ENCODE measurements at places on chromosomes 4 and X.

GRCh38 chrX:23103546-23103945, 103.8 kb downstream of the DDX53 start:
- no peak for DNase-seq

DNA sequence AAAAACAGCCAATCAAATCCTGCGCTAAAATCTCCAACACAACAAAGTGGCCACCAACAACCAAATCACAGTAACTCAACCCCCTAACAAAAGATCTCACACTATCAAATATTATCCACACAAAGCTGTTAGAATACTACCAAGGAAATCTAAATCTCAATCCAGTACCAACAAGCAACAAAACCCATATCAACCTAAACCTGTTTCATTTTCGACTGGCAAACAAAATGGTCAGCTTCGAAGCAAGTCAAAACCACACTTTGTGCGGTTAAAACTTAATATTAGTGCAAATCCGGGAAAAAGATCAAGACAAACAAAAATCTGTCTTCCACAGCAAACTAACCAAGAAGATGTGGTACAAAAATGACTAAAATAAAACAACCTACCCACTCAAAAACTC, 28.7 kb upstream of the MUC7 start:
- no peak for DNase-seq

- no peak for DNase-seq
Measured at GRCh38 chr4:146186596-146186995, 11.1 kb downstream of the LSM6 start.

DNA sequence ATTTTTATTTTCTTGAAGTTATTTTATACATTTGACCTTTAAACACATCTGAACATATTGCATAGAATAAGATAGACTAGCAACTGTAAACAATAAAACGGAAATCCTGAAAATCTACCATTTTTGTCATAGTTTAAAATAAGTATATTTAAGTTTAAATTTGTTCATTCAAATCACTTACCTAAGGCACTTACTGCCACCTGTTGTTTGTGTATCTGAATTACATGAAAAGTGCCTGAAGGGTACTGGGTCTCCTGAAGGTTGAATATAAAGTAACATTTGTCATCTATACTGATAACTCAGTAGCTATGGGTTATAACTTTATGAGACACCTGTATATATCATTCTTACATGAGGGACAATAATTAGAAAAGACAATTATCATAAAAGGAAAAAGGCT, 38.6 kb downstream of the TRPC5 start:
- DNase-seq: peak; percentile 3

- DNase-seq: no peak
Measured at GRCh38 chr4:186036976-186037581, 31.9 kb upstream of the TLR3 start.

DNA sequence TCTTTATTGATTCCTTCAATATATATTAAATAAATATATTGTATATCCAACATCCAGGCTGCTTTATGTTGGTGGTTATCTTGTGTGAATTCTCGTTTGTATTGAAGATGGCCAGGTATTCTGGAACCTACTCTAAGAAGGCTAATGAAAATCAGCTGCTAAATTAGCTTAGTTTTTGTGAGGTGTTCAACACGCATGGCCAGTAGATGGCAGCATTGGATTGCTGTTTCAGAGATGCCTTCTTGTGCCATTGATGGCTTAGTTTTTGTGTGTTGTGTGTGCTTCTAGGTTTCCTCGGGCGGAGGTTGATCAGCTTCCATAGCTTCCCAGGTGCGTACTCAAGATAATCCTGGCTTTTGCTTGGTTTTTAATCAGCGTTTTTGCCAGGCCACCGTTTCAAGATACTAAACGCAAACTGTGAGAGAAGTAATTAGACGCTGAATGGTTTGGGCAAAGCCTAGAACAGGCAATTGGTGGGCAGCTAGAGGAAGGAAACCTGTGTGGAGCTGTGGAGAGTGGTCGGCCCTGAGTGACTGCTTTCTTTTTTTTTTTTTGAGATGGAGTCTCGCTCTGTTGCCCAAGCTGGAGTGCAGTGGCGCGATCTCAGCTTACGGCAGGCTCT, 15.1 kb downstream of the NOCT start:
- DNase-seq: peak; percentile 42

GRCh38 chr4:3257556-3258482, 8.9 kb downstream of the MSANTD1 start:
- no peak for DNase-seq

DNA sequence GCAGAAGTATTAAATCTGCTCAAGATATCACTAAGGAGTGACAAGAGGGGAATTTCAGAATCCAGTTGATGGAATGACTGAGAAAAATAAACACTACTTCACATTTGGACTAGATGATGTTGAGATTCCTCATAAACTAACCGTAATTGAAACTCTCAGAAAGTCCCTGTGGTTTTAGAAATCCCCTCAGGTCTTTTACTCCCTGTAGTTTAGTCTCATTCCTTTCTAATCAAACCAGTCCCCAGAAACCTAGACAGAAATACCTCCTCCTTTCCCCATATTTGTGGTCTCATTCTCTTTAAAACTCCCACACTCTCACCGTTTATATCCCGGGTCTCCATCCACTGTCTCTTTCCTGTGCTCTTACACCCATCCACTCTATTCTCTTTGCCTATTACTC, 15.0 kb upstream of the TLR1 start:
- DNase-seq: no peak
